ENCODE measurements at places on chromosomes 7 and 10.

DNA sequence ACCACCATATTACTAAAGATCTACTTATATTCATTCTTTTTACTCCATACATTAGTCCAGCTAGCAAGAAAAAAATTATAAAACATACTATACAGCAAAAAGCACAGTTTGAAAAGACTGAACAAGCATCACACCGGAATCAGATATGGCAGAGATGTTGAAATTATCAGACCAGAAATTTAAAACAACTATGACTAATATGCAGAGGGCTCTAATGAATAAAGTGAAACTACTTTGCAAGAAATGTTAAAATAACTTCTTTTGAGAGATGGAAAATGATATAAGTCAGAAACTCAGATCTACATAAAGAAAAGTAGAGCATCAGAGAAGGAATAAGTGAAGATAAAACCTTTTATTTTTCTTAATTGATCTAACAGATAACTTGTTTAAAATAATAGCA, 50.9 kb downstream of the SGCE start:
- no peak for DNase-seq

- DNase-seq, result no peak
Measured at GRCh38 chr7:109282726-109283125, 713.1 kb downstream of the DNAJB9 start.

DNA sequence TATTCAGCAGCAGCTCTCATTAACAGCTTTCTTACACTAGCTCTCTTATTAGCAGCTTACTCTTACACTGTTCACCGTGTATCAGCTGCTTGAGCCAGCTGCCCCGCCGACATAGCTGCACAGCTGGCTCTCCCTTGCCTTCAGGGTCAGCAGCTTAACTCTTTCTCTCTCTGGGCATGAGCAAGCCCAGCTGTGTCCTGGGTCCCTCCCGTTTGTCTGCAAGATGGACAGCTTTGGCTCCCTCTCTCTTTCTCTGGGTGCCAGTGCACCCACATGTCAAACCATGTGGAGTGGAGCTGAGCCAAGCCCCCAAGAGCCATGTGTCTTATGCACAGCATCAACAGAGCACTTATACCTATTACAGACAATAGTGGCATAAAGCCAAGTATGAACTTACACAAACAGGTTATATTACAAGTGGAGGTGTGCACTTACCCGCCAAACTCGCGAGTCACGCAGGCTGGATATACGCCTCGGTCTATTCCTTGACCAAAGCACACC, 35.7 kb upstream of the MTPAP start:
- DNase-seq, result peak; percentile 86

GRCh38 chr7:92366730-92367129, 80.6 kb upstream of the GATAD1 start:
- no peak for DNase-seq

DNA sequence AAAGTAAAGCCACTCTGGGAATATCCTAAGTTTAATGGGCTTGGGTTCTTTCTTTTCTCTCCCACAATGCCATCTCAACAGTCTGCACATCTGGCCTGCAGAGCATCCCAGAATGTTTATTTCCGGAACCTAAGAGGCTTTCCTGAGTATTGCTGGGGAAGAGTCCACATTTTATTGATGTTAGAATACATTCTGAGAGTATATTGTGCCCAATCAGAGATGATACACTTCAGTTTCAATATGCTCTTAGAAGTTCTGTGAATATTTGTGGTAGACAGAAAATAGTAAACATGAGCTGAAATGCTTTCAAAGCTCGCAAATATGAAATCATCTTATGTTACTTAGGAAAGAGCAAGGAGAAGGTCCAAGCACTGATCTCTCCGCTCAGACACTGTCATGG, 200.6 kb downstream of the TWIST1 start:
- DNase-seq, result no peak

All from DMS53 (cell line).